ENCODE measurements at places on chromosomes 4 and X.

DNA sequence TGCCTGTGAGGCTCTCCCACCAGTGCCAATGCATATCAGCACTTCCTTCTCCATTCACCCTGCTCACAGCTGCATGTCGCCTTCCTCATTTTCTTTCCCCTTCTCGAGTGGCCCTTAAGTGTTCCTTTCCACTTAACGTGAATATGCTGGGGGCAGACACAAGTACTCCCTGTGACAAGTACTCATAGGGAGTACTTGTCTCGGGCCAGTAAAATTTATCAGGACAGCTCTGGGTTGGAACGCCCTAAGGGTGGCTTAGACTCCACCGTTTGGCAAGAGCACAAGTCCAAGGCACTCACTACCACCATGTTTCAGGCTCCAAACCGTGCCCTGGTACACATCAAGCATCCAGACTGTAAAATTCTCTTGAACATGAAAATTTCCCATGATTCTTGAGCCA lies 3.9 kb upstream of the LDOC1 start:
- no peak for DNase-seq

DNA sequence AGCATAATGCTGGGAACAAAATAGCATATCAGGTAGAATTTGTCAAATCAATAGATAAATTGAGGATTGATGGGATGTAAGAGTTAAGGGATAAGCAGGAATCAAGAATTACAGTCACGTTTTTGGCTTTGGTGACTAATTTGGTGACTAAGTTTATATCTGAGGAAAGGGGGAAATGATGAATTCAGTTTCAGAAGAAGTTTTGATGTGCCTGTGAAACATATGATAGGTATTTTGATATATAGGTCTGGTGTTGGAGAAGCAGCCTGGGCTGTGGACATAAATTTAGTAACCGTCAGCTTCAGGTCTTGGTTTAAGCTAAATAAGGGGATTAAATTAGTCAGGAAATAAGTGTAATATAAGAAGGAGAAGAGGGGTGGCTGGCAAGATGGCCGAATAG lies 79.0 kb upstream of the EDA2R start:
- DNase-seq = no peak

DNA sequence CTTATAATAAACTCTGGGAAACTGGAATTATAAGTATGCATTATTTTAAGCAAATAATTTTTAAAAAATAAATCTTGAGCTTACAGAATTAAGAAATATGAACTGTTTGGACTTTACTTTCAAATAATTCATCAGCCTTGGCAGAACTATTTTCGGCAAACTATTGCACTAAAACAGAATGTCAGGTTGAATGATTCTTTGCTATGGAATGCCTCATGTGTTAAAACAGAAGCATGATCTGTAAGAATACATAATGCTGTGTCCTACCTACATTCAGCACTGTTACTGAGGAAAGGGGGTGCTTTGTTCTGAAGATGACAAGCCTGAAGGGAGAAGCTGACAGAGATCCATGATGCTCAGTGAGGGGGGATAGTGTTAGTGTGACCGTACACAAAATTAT lies 55.6 kb upstream of the EXOC1L start:
- no peak for DNase-seq

DNA sequence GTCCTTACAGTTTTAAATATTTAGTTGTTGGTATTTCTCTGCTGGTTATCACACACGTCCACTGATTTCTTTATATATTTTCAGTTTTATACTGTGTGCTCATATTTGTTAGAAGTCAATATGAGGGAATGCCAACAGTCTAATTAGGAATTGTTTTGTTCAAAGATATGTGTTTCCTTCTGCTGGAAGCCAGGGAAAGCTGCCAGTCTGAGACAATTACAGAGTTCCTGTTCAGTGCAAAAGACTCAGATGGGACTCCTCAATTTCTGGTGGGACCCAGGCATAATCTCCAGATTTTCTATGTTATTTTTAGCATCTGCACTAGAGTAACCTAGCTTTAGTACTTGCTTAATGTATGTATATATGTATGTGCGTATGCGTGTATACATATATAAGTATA lies 486.0 kb downstream of the GRID2 start:
- no peak for DNase-seq

DNA sequence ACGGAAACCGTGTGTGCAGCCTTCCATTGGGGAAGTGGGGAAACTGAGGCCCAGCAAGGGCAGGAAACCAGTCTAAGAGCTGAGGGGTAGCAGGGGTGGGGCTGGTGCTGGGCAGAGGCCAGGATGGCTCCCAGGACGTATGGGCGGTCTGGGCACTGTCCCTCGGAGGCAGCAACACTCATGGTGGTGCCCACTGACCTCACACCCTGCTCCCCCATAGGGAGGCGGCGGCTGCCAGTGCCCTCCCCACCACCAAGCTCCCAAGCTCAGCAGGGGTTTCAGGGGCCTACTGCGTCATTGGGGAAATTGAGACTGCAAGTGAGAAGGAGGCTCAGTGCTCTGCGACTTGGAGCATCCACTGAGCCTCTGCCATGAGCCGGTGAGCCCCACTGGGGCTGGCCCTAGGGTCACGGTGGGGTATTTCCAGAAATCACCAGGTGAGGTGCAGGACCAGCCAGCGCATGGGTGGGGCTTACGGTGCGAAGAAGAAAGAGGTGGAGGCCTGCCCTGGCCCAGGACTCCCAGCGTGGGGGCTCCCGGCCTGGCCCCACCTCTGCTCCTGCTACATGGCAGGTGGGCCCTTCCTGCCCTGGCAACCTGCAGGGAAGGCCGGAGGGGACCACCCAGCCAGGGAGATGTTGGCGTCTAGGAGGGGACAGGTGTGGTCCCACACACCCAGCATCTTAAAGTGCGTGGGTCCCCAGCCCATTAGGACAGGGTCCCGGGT lies 915 bp downstream of the MSANTD1 start:
- DNase-seq = no peak

Data from CD4-positive, alpha-beta T cell treated with Interleukin-10 for 1 hour (primary cell).